ENCODE measurements at places on chromosomes 6 and 20.
A peak's percentile ranks its signal among the peaks of the same experiment; 100 is the strongest.

GRCh38 chr6:3752531-3753227, 1.2 kb upstream of the PXDC1 start:
- DNase-seq = no peak
- H3K4me1 ChIP-seq = peaks cover 33% of the 10 kb centered on the region
- H3K4me3 ChIP-seq = peak overlapping the region; percentile 66
- H3K36me3 ChIP-seq = no peaks in the 10 kb centered on the region
- peaks cover 17% of the 10 kb centered on the region for H3K27me3 ChIP-seq
- H3K27ac ChIP-seq = no peak overlapping the region

DNA sequence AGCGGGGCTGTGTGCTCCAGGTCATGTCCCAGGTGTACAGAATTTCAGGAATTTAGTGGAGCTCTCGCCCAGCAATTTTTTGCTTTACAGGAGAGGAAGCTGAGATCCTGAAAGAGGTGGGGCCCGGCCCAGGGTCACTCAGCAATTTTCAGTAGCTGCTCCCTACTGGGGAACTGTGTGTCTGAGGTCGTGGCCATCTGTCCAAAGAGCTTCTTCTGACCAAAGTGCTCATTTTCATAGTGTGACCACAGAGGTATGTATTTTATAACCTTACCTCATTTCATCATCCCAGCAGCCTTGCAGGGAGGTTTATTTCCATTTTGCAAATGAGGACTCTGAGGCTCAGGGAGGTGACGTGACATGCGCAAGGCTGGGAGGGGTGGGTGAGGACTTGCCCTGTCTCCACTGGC, 46.3 kb downstream of the FAM209B start:
- H3K36me3 ChIP-seq = no peaks in the 10 kb centered on the region
- H3K4me3 ChIP-seq = no peak overlapping the region
- H3K27me3 ChIP-seq = peaks cover 43% of the 10 kb centered on the region
- DNase-seq = no peak

GRCh38 chr20:57705127-57705899, 4.5 kb downstream of the PMEPA1 start:
- H3K36me3 ChIP-seq = peaks cover 7% of the 10 kb centered on the region
- H3K27me3 ChIP-seq = no peaks in the 10 kb centered on the region
- peak overlapping the region; percentile 99 for H3K27ac ChIP-seq
- peaks cover 87% of the 10 kb centered on the region for H3K4me1 ChIP-seq
- peak overlapping the region; percentile 57 for H3K4me3 ChIP-seq
- no peak for DNase-seq

GRCh38 chr6:93447874-93448273, 28.5 kb upstream of the EPHA7 start:
- no peak overlapping the region for H3K4me3 ChIP-seq
- no peak for DNase-seq
- H3K27me3 ChIP-seq = no peaks in the 10 kb centered on the region
- H3K4me1 ChIP-seq = no peaks in the 10 kb centered on the region

DNA sequence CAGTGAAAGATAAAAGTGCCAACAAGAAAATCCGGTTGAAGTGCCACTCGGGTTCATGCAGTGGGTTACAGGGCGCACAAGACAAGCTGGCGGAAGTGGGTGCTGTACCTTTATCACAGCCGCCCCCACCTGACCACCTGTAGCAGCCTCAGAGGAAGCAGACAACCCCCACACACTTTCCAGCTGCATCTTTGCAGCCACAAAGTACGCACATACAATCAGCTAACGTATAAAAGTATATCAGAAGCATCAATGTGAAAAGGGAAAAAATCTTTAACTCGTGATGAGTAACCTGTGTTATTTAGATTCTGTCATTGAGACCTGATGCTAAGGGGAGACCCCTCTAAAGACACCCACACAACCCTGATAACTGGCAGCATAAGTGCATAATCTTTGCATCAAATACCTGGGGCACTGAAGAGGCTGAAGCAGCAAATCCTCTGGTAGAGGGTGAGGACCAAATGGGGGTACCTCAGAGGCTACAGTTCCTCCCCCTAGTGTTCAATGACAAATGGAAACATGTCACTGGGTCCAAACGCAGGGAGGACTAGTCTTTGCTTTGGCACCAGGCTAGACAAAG, 22.1 kb downstream of the BACH2 start:
- peaks cover 95% of the 10 kb centered on the region for H3K4me1 ChIP-seq
- peaks cover 42% of the 10 kb centered on the region for H3K36me3 ChIP-seq
- peak overlapping the region; percentile 99 for H3K27ac ChIP-seq
- peak; percentile 95 for DNase-seq

DNA sequence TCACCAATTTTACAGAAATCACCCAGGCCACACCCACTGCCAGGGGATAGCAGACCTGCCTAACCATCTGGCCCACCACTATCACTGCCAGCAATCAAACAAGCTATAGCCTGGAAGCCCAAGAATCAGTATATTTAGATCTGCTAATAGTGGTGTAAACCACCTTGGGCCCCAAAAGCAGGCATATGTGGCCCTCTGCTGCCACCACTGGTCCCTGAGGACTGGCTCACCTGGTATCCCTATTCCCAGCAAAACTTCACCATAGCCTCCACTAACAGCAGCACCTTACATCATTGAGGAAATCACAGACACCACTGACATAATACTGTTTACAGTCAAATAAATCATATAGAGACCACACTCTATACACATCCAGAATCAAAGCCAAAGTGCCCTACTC, 880.4 kb upstream of the MAN1A1 start:
- H3K4me3 ChIP-seq = no peak overlapping the region
- H3K27me3 ChIP-seq = no peaks in the 10 kb centered on the region
- no peak for DNase-seq
- peaks cover 5% of the 10 kb centered on the region for H3K4me1 ChIP-seq

DNA sequence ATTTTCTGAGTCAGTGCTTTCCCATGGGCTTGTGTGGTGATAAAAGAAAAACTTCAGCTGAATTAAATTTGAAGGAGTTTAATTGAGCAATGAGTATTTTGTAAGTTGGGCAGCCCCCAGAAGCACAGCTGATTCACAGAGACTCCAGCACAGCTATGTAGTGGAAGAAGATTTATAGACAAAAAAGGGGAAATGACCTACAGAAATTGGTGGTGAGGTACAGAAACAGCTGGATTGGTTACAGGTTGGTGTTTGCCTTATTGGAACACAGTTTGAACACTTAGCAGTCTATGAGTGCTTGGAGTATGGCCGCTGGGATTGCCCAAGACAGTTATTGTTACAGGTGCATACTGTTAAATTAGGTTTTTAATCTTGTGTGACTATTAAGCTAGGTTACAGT, 96.9 kb upstream of the PTPRK start:
- H3K27ac ChIP-seq = no peak overlapping the region
- no peaks in the 10 kb centered on the region for H3K27me3 ChIP-seq
- no peaks in the 10 kb centered on the region for H3K36me3 ChIP-seq
- no peaks in the 10 kb centered on the region for H3K4me1 ChIP-seq

DNA sequence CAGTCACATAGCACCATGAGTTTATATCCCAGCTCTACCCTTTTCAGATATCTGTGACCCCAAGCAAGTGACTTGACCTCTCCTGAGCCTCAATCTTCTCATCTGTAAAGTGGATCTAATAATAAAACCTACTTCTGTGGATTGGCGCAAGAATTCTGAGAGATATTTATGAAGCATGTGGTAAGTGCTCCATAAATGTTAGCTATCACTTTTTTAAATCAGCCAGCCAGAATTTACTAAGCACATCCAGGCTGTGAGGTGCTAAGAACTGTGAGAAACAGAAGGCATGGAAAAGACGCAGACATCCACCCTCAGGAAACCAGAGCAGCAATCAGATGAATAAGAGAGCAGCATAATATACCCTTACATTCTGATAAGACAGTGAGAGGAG, 862 bp downstream of the C20orf96 start:
- no peaks in the 10 kb centered on the region for H3K36me3 ChIP-seq
- no peak for DNase-seq
- peak overlapping the region; percentile 78 for H3K27ac ChIP-seq
- no peaks in the 10 kb centered on the region for H3K27me3 ChIP-seq
- H3K4me1 ChIP-seq = no peaks in the 10 kb centered on the region

GRCh38 chr6:147322299-147323162, 118.3 kb downstream of the STXBP5 start:
- no peaks in the 10 kb centered on the region for H3K27me3 ChIP-seq
- H3K27ac ChIP-seq = peak overlapping the region; percentile 88
- peaks cover 8% of the 10 kb centered on the region for H3K36me3 ChIP-seq
- peak overlapping the region; percentile 82 for H3K4me3 ChIP-seq

- peak; percentile 32 for DNase-seq
- H3K27ac ChIP-seq = no peak overlapping the region
- no peaks in the 10 kb centered on the region for H3K36me3 ChIP-seq
- H3K4me3 ChIP-seq = peak overlapping the region; percentile 39
These were observed 65.4 kb upstream of the RIN2 start for GRCh38 chr20:19692685-19693119.

DNA sequence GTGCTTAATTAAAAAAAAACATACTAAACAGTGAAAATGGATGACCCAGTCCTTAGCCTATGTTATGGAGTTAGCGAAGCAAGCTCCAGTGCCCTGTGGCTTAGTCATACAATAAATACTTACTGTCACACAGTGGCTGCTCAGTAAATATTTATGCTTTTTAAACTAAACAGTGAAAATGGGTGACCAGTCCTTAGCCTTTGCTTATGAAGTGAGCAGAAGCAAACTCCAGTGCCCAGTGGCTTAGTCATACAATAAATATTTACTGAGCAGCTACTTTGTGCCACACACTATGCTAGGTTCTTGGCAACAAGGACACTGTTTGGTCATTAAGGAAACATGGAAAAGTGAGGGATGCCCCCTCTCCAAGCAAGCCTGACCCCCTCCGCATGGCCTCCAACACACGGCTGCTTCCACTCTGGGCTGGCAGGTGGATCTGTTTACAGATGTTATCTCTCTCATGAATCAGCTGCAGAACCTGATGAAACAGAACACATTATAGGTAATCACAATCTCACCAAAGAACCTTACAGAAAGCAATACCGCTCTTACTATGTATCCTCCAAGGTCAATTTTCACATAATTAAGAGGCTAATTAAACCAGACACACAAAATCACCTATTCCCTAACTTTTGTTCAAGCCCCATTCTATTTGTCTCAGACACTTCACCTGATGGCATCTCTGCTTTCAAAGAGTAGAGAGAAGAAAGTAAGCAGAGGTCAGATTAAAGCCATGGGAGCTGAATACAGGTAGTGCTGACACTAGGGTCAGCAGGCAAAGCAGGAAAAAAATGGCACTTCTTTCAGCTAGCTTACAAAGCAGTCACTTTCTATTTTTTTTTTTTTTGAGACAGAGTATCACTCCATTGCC, 27.3 kb downstream of the CDK5RAP1 start:
- H3K4me1 ChIP-seq = peaks cover 6% of the 10 kb centered on the region
- H3K27me3 ChIP-seq = no peaks in the 10 kb centered on the region
- peaks cover 17% of the 10 kb centered on the region for H3K36me3 ChIP-seq
- H3K27ac ChIP-seq = peak overlapping the region; percentile 51
- no peak overlapping the region for H3K4me3 ChIP-seq

GRCh38 chr6:43770372-43771209, 580 bp downstream of the VEGFA start:
- peaks cover 30% of the 10 kb centered on the region for H3K4me1 ChIP-seq
- H3K36me3 ChIP-seq = no peaks in the 10 kb centered on the region
- peak; percentile 35 for DNase-seq
- peak overlapping the region; percentile 95 for H3K4me3 ChIP-seq

GRCh38 chr6:71289039-71289801, 609 bp downstream of the OGFRL1 start:
- DNase-seq = peak; percentile 59
- peak overlapping the region; percentile 96 for H3K27ac ChIP-seq
- H3K4me3 ChIP-seq = peak overlapping the region; percentile 93
- peaks cover 53% of the 10 kb centered on the region for H3K4me1 ChIP-seq
- H3K27me3 ChIP-seq = no peaks in the 10 kb centered on the region
- H3K36me3 ChIP-seq = peaks cover 16% of the 10 kb centered on the region

DNA sequence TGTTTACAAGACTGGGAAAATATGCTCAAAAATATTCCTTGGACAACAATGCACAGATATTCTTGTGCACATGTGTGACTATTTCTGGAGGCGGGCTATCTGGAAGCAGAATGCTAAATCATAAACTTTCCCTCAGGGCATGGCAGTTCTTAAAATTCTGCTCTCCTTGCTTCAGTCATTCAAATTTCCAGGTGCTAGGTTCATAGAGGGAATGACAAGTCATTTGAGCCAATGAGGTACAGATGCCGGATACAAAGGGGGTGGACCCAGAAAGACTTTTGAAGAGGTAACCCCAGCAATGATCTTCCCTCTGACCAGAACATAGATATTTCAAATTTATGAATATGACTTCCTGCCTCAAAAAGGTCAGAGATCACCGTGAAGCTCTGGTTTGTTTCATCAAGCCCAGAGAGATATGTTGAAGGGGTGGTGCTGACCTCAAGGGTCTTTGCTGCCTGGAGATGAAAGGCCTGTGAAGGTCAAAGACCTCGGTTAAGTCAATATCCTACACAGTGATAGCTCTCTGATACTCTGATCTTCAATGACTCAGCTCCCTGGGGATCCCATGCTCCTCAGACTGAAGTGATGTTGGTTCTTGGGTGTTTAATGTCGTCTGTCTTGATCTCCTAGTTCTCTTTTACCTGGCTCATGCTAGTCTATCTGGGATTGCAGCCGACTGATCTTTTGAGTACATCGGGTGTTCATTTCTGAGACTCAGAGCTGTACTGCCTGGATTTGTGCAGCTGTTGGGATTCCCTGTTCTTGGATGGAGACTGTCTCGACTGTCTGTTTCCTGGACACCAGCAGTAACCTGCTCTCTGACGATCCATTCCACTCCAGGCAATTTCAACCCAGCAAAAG, 47.5 kb upstream of the TSHZ2 start:
- H3K27me3 ChIP-seq = peaks cover 9% of the 10 kb centered on the region
- no peaks in the 10 kb centered on the region for H3K4me1 ChIP-seq
- H3K27ac ChIP-seq = no peak overlapping the region
- H3K36me3 ChIP-seq = no peaks in the 10 kb centered on the region
- DNase-seq = no peak
- H3K4me3 ChIP-seq = no peak overlapping the region

GRCh38 chr6:20873425-20874190, 339.4 kb downstream of the CDKAL1 start:
- no peaks in the 10 kb centered on the region for H3K27me3 ChIP-seq
- no peaks in the 10 kb centered on the region for H3K4me1 ChIP-seq
- H3K36me3 ChIP-seq = no peaks in the 10 kb centered on the region
- no peak overlapping the region for H3K27ac ChIP-seq

DNA sequence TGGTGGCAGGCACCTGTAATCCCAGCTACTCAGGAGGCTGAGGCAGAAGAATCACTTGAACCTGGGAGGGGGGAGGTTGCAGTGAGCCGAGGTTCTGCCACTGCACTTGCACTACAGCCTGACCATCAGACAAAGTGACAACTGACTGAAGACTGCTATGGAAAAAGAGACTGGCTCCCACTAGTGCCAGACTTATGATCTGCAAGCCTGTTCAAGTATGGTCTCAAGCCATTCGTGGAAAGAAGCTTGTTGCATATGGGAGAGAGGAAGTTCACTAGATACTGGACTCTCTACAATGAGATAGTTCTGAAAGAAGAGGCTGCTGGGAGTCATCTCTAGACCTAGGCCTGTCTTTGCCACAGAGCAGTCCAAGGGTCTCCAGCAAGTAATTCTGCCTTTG, 26.7 kb downstream of the MDN1 start:
- DNase-seq = no peak
- no peaks in the 10 kb centered on the region for H3K27me3 ChIP-seq
- no peak overlapping the region for H3K27ac ChIP-seq
- H3K4me3 ChIP-seq = no peak overlapping the region
- H3K36me3 ChIP-seq = peaks cover 14% of the 10 kb centered on the region
- H3K4me1 ChIP-seq = peaks cover 28% of the 10 kb centered on the region

- no peak overlapping the region for H3K4me3 ChIP-seq
- H3K36me3 ChIP-seq = no peaks in the 10 kb centered on the region
- no peaks in the 10 kb centered on the region for H3K4me1 ChIP-seq
- no peak overlapping the region for H3K27ac ChIP-seq
These were observed 618.5 kb downstream of the C6orf118 start for GRCh38 chr6:164690702-164691500.

GRCh38 chr6:78577585-78577984, 289.8 kb upstream of the IRAK1BP1 start:
- no peaks in the 10 kb centered on the region for H3K27me3 ChIP-seq
- DNase-seq = no peak
- H3K27ac ChIP-seq = no peak overlapping the region
- no peaks in the 10 kb centered on the region for H3K4me1 ChIP-seq
- H3K4me3 ChIP-seq = no peak overlapping the region

Measured in naive B cell (primary cell).